ENCODE measurements at places on chromosomes 13 and 19.

- no peak for DNase-seq
These were observed 1339.4 kb downstream of the EFNB2 start for GRCh38 chr13:105196052-105196451.

- DNase-seq = no peak
These were observed 1136.0 kb downstream of the PCDH17 start for GRCh38 chr13:58767566-58767965.

- peak; percentile 14 for DNase-seq
These were observed 25.6 kb upstream of the PCCA start for GRCh38 chr13:100063333-100063732.

DNA sequence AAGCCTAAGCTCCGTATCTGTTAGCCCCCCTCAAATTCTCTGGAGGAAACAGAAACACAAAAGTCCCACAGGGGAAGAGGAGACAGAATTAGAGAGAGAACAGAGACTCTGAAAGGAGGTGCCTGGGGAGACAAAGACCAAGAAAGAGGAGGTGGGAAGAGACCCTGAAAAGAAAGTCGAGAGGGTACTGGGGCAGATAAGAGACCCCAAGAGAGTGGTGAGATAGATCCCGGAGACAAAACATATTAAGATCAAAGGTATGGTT lies 915 bp upstream of the GRWD1 start:
- peak; percentile 19 for DNase-seq

- peak; percentile 62 for DNase-seq
These were observed 9.5 kb upstream of the MBNL2 start for GRCh38 chr13:97212601-97213040.

- no peak for DNase-seq
These were observed 9.6 kb upstream of the RSPH6A start for GRCh38 chr19:45824531-45825262.

- no peak for DNase-seq
These were observed 1.1 kb downstream of the ELF1 start for GRCh38 chr13:41017817-41018601.

- peak; percentile 49 for DNase-seq
These were observed 2.1 kb downstream of the SIX5 start for GRCh38 chr19:45766869-45767346.

DNA sequence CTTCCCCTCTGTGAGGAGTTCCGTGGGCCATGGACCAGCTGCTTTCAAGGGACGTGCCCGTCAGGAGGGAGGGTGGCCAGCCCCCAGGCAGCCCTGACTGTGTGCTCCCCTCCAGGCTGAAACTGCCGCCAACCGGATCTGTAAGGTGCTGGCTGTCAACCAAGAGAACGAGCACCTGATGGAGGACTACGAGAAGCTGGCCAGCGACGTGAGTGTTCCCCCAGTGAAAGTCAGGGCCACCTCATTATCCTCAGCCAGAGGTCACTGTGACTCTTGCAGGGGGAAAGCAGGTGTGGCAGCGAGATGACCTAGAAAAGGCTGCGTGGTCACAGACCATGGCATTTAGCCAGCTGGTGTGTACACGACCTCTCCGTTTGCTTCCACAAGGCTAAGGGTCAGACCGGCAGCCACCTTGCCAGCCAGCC lies 29.9 kb downstream of the CAPN12 start:
- no peak for DNase-seq

GRCh38 chr13:36919833-36920615 lies at the start of gene SMAD9:
TSS of gene SMAD9 (minus strand) at chr13:36920238. CDS start at chr13:36879689, 40,549 bp downstream.
- peak; percentile 86 for DNase-seq

- DNase-seq = peak; percentile 7
These were observed at the start of gene GRIK5 for GRCh38 chr19:42069619-42070351. TSS of gene GRIK5 (minus strand) at chr19:42070206. CDS start at chr19:42065770, 4,436 bp downstream.

GRCh38 chr13:98803111-98803561 lies 50.7 kb upstream of the SLC15A1 start:
- no peak for DNase-seq

DNA sequence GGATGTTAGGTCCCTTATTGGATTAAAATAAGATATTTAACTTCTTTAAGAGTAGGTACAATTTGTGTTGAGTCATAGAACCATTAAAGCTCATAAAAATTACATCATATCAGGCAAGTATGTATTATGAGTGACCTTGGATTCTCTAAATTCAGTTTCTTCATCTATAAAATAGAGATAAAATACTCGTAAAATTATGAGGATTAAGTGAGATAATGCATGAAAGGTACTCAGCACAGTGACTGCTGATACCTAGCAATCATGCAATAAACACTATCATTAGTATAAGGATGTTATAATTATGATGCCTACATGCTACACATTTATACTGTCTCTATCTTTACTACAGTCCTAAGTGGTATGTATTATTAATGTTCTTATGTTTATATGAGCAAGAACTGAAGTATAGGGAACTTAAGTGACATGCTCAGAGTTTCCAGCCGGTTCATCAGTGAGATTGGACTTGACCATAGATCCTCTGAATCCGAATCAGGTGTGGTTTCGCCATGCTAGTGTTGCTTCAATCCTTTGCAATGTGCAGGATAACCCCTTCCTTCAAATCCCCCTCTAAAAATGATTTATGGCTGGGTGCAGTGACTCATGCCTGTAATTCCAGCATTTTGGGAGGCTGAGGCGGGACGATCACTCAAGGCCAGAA lies 22.9 kb upstream of the FRY start:
- no peak for DNase-seq

DNA sequence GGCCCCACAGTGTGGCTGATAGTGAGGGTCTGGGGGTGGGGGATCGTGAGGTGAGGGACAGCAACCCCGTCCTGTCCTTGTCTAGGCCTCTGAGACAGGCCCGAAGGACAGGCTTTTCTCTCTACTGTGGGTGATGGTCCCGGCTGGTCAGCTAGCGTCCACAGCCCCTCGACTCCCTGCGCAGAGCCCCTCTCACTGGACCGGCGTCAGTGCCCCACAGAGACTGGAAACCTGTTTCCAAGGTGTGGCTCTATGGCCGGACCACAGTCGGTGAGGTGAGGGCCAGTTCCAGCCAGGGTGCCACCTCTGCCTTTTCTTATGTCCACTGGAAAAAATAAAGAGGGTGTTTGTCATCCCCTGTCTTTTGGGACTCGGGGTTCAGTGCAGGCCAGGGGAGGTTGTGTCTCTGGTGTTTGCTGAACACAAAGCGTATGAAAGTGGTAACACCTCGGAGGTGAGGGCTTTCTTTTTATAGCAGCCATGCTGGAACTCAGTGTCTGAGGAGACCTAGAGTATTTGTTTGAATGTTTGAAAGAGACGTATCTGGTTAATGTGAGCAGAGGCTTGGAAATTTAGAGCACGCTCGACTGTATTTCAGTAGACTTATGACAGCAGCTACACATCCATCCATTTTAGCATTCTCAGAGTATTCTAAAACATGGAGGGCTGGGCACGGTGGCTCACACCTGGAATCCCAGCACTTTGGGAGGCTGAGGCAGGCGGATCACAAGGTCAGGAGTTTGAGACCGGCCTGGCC lies 22.8 kb downstream of the ATP11A start:
- DNase-seq = no peak

DNA sequence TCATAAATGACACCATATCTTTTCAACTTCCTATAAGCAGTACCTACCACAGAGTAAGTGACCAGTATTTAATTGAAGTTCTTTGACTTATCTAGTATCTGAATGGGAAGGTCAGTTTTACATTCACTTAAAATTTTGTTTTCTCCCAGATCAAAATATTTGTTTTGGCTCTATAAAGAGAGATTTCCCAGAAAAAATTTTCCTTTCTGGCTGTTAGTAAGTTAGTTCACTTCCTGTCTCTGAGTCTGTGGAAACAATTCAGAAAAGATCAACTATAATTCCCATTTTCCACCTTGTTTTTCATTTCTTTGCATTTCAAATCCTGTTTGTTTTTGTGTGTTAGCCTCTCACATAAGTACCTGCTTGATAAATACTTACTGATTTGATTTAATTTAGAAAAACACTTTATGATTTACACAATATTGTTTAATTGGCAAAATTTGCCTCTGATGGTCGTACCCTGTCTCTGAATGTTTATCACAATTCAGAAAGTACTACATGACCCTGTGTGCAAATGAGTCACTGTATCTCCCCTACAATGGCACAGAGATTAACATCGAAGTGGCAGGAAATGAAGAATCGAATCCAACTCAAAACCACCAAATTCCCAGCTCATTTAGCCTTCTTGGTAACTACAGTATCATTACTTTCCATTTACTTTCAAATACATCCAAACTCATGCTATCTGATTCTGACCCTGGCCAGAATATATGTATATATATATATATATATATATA lies 15.4 kb upstream of the MED4 start:
- DNase-seq = no peak

GRCh38 chr19:52592301-52592700 lies 22.2 kb downstream of the ZNF701 start:
- DNase-seq = no peak

- peak; percentile 74 for DNase-seq
These were observed 606 bp downstream of the ERCC5 start for GRCh38 chr13:102846261-102847015.

DNA sequence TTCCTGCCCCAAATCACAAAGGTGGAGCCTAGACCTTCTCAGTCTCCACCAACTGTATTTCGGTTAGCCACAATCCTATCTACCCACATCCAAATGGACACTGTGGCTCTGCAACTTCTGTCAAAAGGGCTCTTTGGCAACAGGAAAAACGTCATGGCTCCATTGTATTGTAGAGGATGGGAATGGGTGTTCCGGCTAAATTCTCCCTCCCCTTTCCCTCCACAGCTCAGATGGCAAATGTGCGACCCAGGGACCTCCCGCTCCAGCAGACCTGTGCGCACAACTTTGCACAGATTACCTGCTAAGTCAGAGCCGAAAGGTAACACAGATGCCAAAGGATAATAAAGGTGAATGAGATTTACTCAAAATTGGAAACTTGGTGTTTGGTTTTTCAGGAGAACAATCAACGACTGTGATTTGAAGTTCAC lies 968 bp upstream of the KL start:
- DNase-seq = no peak

DNA sequence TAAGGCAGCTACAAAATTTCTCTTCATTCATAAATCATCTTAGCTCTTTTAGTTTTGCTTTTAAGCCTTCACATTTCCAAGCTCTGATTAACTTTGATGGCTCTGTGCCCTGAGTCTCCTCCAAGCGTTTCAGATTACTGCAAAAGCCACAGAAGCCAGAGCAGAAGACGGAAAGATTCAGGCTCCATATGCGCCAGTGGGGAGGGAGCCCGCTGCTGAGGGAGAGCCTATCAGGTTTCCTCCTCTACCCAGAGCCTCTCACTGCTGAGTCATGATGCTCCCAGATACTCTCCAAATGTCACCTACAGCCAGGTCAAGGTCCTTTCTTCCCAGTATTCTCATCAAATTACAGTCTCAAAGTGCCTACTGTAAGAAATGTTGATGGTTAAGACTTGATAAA lies 193.6 kb downstream of the RAP2A start:
- DNase-seq = peak; percentile 91

GRCh38 chr19:39558624-39559117 lies 18.7 kb upstream of the EID2 start:
- DNase-seq = no peak

GRCh38 chr13:76703216-76703615 lies 183.0 kb downstream of the KCTD12 start:
- DNase-seq = no peak

- no peak for DNase-seq
These were observed 1.1 kb upstream of the CALR start for GRCh38 chr19:12937093-12937926.

GRCh38 chr19:11304936-11305335 lies 9.0 kb downstream of the TSPAN16 start:
- no peak for DNase-seq

DNA sequence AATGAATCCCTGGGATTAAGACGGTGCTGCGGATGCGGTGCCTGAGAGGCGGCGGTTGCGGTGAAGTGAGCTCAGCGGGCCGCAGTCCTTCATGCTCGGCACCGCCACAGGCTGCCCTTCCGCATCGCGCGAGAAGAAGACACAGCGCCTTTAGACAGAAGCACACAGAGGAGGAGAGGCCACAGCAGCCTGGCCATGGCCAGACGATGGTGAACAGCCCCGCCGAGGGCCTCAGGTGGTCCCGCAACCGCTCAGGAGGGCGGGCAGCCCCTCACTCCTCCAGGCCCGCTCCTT lies 459.2 kb downstream of the MYO16 start:
- DNase-seq = no peak

DNA sequence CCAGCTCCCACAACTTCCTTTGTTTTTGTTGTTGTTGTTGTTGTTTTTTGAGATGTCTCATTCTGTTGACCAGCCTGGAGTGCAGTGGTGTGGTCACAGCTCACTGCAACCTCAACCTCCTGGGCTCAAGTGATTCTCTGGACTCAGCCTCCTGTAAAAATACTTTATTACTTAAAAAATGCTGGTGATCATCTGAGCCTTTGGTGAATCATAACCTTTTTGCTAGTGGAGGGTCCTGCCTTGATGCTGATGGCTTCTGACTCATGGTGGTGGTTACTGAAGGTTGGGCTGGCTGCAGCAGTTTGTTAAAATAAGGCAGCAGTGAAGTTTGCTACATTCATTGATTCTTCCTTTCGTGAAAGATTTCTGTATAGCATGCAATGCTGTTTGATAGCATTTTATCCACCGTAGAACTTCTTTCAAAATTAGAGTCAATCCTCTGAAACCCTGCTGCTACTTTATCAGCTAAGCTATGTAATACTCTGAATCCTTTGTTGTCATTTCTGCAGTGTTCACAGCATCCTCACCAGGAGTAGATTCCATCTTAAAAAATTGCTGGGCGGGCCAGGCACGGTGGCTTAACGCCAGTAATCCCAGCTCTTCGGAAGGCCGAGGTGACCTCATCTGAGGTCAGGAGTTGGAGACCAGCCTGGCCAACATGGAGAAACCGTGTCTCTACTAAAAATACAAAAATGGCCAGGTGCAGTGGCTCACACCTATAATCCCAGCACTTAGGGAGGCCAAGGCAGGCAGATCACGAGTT lies 18.0 kb downstream of the ARHGAP35 start:
- peak; percentile 60 for DNase-seq

DNA sequence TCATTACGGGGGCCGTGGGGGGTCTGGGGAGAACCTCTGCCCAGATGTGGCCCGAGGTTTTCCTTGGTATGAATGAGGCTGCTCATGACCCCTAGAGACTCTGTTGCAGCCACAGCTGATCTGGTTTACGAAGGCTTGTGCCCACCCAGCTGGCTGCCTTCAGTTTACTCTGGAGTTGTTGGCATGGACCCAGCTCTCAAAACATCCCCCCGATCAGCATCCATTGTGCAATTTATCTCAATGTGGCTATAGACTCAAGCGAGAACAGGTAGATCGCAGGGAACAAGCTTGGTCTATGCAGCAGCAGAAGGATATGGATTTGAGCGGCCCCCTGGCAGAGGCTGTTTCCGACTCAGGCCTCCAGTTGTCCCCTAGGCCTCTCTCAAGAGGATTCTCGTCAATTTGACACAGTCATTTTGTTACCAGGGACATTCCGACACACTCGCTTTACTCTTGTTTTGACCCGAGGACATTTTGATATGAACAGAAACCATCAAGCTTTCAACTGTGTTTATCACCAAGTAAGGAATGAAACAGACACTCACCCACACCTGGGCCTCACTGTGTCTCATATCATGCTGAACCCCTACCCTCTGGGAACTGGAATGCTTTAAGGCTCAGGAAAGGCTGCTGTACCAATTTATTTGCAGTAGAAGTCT lies 161.5 kb downstream of the KATNAL1 start:
- no peak for DNase-seq

- no peak for DNase-seq
These were observed 27.9 kb upstream of the IGFL1 start for GRCh38 chr19:46201454-46202310.

GRCh38 chr19:29532097-29532496 lies 6.3 kb downstream of the VSTM2B start:
- DNase-seq = no peak
